ENCODE measurements at places on chromosomes 5 and 9.

DNA sequence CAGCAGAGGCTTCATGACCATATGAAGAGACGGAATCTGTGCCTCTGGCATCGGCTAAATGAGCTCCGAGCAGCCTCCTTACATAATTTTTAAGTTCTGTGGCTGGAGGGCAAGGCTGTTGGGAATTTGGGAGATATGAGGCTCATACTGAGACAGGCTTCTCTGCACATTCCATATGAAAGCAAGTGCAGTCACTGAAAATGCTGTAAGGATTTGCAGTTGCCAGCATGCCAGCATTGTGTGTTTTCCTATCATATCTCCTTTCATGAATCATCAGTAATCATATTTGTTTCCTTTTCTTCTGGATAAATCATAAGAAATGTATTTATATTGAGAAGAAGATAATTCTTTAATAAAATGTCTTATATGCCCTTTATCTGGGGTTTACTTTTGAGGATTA lies 775.4 kb downstream of the SEMA5A start:
- no peak for DNase-seq

- no peak for DNase-seq
Measured at GRCh38 chr9:85077944-85078343, 408.4 kb downstream of the NTRK2 start.

DNA sequence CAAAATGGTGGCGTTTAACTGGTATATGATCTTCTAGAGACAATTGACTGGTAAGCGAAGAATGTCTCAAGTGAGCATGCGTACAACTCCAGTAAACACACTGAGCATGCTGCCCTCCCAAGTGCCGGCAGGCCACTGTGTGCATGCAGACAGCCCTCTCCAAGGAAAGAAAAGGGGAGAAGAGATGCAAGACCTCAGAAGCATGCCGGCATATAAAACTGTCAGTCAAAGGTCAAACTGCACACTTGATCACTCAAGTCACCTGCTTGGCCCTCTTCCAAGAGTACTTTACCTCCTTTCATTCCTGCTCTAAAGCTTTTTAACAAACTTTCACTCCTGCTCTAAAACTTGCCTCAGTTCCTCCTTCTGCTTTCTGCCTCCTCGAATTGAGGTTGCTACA lies 910.2 kb downstream of the TAF11L14 start:
- DNase-seq, result no peak

- no peak for DNase-seq
Measured at GRCh38 chr5:41527201-41527779, 16.9 kb upstream of the PLCXD3 start.

DNA sequence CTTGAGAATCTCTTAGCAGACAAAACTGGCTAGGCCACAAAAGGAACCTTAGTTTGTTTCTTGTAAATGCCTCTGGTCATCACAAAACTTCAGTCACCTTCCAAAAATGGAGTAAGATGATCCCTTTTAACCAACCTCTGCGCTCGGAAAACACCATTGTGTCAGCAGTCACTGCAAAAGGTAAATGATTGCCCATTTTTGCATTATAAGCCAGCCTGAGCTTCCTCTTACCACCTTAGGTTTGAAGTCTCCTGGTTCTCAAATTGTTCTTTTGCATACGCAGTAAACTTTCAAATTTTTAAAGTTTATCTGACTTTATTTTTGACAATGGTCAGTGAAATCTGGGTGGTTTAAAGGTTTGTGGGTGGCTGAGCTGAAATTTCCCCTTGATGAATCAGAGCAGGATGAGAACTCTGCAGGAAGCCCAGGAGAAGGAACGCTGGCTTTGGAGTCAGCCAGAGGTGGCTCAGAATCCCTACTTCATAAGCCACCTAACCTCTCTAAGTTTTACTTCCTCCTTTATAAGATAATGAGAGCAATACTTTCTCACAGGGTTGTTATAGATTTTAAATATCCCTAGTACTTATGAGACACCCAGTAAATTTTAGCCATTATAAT lies 131.4 kb downstream of the MED10 start:
- no peak for DNase-seq

Measured in GM13977 (cell line).